ENCODE measurements at places on chromosomes 4 and X.

DNA sequence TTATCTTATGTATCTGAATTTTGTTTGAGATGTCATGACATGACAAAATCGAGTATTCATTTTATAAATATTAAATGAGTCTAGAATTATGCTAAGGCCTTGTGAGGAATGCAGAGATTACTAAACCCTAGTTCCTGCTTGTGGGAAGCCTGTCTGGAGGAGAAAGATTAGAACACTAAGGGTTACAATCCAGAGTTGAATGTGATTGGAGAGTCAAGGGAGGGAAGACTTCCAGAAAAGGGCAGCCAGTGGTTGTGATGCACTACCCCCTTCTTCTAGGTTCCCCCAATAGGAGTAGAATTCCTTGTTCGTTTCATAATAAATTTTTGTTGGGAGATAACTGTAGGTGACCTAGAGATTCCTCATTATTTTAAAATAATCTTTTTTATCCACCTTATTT lies 141.1 kb downstream of the AFF1 start:
- DNase-seq: no peak

GRCh38 chr4:176949029-176949428 lies 156.3 kb upstream of the VEGFC start:
- no peak for DNase-seq

GRCh38 chr4:59565836-59566235 lies 1634.3 kb upstream of the ADGRL3 start:
- no peak for DNase-seq

DNA sequence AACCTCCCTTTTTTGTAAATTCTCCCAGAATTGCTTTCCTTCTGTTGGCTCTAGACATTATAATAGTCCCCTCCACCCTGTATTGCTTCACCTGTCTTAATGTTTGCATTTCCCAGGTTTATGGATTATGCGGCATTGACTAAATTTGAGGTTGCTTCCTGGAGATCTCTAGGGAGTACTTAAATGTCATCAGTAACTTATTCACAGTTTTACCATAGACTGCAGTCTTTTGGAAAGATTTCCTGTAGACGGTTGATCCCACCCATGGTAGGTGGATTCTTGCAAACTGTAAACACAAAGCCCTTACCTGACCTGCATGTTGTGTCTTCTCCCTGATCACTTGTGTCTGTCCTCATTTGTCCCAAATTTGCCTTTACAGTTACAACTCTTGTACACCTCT lies 6.2 kb upstream of the NOX1 start:
- DNase-seq: no peak

DNA sequence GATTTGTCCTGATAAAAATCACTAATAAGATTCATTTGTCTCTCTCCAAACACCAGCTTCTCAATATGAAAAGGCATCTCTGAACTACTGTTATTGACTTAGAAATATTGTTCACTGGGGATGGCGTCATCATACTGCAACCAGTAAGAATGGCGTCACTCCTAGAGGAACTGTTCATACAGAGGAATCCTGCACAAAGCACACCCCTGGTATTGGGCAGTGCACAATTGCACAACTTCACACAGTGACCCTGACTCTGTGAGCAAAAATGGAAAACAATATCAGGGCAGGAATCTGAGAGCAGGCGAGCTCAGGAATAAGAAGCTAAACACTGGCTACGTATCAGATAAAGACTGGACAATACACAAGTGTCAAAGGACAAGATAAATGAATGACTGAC lies 66.7 kb upstream of the PNPLA4 start:
- no peak for DNase-seq

DNA sequence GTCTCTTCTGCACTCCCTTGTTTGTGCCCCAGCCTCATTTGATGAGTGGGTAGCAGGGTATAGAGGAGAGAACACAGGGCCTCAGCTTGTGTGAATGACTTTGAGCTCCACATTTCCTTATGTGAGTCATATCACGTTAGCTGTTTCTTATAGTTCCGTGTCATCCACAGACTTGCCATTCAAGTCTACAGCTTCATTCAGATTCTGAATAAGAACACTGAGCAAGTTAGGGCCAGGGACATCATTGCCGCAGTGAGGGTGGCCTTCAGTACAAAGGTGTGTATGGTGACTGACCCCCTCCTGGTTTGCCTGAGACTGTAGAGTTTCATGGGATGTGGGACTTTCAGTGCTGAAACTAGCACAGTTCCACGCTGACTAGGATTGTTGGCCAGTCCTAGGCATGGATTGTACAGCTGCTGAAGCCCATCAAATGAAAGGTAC lies 23.6 kb downstream of the KLF3 start:
- DNase-seq: no peak

- DNase-seq: no peak
Observed at GRCh38 chr4:6454112-6454910, 18.1 kb downstream of the PPP2R2C start.

DNA sequence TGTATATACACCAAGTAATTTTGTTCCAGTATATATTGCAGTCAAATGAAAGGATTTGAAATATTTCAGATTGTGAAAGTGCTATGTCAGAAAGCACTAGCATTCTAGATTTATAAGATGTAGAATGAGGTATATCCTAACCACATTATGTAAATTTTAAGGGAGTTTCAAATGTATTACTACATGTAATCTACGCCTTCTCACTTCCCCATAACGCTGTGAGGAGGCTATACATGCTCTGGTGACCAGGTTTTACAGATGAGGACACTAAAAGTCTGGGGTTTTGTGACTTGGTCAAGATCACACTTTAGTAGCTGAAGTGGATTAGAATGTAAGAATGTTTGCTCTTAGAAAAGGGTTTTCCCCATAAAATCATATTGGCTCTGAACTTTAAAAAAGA lies 8.1 kb downstream of the ENPEP start:
- no peak for DNase-seq

All from cerebellar nuclear complex (tissue), 1 donor.